Activated naive CD4-positive, alpha-beta T cell treated with anti-CD3 and anti-CD28 coated beads for 36 hours (primary cell): ENCODE measurements at places on chromosomes 2 and 18. TPM values are rescaled to one million over a fixed set of nuclear protein-coding genes. Genes with fewer than 3 reads are reported as not detected.

CEBPZOS gene
- total RNA-seq: 30.7 TPM

CETN1 gene
- total RNA-seq: not detected

KCNG2 gene
- total RNA-seq: not detected

ASXL3 gene
- not detected for total RNA-seq

RIT2 gene
- total RNA-seq: not detected

ZNF385B gene
- not detected for total RNA-seq

ITGB6 gene
- total RNA-seq: not detected
